ENCODE measurements at places on chromosomes 1 and 21.

- DNase-seq, result no peak
These were observed 10.1 kb upstream of the ACTRT2 start for GRCh38 chr1:3011127-3011526.

DNA sequence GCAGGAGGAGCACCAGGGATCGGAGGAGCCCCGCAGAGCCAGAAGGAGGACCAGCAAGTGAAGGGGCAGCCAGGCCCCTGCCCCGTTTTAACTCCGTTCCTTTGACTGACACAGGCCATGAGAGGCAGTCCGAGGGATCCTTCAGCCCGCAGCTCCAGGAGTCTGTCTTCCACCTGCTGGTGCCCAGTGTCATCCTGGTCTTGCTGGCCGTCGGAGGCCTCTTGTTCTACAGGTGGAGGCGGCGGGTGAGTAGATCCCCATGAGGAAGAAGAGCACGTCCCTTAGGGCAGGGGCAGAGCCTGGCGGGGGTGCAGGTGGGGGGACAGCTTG lies 13.3 kb downstream of the CSF1 start:
- no peak for DNase-seq

GRCh38 chr1:206953126-206953525 lies 6.9 kb upstream of the PIGR start:
- no peak for DNase-seq

DNA sequence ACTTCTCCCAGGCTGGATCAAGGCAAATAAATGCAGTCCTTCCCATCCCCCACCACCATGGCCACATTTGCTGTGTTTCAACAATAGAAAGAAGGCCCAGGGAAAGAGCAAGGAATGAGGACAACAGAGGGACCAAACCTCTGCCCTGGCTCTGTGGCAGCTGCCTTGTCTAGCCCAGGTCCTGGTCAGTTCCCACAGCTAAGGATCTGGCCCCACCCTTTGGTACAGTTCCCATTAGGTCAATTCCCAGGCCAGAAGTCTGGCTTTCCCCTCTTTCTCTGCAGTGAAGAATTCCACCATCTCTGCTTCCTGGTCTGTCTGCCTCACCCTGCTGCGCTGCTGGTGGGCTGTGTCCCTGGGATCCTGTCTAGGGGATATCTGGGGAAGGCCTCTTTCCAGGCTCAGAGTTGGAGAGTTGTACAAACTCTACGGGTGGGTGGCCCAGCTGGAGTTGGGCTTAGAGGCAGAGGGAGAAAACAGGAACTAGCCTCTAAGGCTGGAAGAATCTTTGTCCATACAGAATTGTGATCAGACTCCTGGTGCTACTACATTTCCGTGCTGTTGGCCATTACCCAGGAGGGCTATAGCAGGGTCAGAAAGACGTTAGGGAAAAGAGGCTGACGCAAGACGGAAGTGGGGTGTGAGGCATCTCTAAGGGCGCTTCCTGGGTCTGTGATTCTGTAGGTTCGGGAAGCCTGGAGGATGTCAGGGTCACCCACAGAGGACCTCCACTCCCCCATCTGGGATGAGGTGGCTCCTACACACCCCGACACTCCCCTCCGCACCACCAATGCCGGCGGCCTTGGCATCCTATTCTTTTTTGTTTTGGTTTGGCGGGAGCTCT lies 953 bp upstream of the NDUFS2 start:
- no peak for DNase-seq

- no peak for DNase-seq
These were observed 30.0 kb upstream of the IRF2BP2 start for GRCh38 chr1:234639961-234640360.

DNA sequence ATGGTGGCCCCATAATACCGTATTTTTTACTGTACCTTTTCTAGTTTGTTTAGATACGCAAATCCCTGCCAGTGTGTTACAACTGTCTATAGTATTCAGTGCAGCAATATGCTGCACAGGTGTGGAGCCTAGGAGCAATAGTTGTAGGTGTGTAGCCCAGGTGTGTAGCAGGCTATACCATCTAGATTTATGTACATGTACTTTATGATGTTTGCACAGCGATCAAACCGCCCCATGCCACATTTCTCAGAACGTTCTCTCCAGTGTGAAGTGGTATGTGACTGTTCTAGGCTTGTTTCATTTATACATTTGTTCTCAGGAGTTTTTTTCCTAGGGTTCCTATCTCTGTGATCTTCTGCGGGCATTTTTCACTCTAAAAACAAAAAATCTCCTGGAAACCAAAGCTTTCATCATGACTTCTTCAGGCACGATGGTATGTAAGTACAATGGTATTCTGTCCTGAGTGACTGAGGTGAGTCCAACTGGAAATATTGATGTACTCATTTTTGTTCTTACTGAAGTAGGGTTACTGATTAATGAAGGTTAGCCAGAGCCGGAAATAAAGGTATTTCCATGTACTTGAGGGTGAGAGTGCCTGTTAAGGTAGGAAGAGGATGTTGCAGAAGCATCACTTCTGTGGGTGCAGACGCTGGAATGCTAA lies 153.0 kb downstream of the GABPA start:
- no peak for DNase-seq

DNA sequence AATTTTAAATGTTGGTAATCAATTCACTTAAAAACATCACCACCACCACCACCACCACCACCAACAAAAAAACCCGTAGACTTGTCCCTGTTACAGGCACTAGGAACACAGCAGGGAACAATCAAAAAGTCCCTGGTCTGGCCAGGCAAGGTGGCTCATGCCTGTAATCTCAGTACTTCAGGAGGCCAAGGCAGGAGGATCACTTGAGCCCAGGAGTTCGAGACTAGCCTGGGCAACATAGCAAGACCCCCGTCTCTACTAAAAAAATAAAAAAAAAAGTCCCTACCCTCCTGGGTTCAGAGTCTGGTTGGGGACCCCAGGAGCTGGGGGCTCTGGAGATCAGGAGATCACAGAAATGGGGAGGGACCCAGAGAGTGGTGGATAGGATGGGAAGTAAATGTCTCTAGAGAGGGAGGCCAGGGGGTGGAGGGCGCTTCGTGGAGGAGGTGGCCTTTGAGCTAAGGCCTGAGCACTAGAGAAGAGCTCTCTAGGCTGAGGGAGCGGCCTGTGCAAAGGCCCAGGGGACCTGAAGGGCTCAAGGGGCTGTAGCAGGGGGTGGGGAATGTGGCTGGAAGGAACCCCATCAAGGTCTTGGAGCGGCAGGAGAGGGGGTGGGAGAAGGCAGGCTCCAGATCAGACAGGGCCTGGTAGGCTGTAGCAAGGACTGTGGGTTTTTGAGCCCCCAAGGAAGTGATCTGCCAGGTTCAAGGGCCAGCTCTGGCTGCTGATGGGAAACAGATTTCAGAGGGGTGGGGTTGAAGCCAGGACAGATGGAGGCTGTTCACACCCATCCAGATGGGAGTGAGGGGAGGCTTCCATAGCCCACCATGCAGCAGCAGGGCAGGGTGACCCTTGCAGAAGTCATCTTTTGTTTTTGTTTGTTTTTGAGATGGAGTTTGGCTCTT lies 24.8 kb upstream of the VPS13D start:
- DNase-seq, result no peak

DNA sequence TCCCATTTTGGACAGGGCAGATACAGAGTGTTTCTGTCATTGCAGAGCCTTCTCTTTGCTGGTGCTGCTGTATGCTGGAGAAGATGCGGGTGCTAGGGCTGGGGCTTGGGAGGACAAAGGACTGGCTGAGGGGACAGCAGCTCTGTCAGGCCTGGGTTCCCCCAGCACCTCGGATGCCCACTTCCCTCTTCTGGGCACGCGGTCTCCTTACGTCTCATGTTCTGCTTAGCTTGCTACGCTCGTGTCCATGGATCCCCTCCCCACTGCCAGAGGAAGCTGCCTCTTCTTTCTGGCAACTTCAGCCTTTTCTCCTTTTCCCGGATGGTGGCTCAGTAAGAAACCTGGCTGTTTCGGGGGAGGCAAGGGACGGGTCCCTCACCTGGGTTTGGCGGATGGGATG lies 75.7 kb downstream of the ARHGEF10L start:
- DNase-seq, result no peak

- peak; percentile 22 for DNase-seq
These were observed 772 bp downstream of the UCK2 start for GRCh38 chr1:165828103-165828668.

GRCh38 chr21:38319781-38320180 lies 63.0 kb downstream of the KCNJ15 start:
- DNase-seq, result no peak

GRCh38 chr1:234208791-234209190 lies 164.5 kb upstream of the COA6 start:
- no peak for DNase-seq

DNA sequence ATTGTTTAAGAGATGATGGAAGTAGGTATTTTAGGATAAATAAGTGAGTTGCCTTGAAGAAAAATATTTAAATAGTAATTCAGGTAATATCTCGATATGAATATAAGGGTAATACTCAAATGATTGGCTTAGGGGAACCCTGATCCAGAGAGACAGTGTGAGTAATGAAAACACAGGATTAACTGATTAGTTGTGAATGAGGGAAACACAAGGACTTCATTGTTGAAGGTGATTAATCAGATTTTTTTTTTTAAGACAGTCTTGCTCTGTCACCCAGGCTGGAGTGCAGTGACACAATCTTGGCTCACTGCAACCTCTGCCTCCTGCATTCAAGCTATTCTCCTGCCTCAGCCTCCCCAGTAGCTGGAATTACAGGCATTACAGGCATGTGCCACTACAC lies 12.7 kb downstream of the SLC25A33 start:
- DNase-seq, result no peak

GRCh38 chr1:9699361-9699760 lies 47.8 kb downstream of the PIK3CD start:
- no peak for DNase-seq

DNA sequence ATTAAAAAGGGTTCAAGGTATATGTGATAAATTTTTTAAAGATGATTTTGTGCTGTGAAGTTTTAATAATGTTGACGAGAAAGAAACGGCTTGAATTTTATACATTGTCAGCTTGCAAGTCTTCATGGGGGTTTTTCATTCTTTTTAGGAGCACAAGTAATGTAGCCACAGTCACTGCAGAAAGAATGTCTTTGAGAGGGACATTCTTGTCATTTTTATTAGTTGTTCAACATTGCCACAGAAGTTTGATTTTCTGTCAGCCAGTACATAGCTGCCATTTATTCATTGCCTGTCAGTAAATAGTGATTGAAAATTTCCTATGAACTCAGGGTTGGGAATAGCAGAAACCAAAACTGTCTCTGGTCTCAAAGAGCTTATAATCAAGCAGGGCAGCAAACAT lies 156.3 kb downstream of the DHRS3 start:
- DNase-seq, result no peak

GRCh38 chr21:17387030-17387617 lies 125.7 kb upstream of the CXADR start:
- no peak for DNase-seq

DNA sequence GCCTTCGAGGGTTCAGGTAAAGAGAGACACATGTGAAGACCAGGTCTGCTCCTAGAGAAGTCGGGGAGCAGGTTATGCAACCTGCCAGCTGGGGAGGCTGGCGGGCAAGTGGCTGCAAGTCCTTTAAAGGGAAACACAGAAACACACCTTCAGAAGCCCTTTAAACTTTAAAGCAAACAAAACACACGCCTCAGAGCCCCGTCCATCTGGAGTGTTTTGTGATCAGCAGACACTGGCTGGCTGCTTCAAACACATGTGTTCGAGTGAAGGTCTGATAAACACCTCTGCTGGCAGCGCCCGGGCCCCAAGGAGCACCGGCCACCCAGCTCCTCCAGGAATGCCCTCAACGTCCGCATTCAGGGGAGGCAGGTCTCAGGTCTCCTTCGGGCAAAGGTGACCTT lies 15.2 kb downstream of the RIPK4 start:
- DNase-seq, result no peak

- no peak for DNase-seq
These were observed 15.3 kb downstream of the VAV3 start for GRCh38 chr1:107949467-107950253.

GRCh38 chr1:1430114-1430982 lies 5.1 kb upstream of the VWA1 start:
- no peak for DNase-seq

DNA sequence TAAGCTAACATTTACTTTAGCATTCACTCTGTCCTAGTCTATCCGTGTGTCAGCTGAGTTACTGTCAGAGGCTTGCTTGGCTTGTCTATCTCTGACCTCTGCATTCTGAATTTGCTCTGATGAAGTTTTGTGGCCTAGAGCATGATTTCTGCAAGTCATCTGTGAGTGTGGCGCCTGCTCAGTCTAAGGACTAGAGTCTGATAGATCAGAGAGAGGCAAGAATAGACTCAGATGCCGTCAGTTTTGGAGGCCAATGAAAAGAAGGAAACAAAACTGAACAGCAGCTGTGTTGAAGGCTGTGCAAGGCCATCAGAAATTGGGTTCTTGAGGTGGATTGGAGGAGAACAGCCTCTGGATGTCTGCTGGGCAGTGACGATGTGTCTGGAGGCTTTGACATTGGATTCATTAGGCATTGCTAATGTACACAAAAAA lies 573.1 kb downstream of the USP25 start:
- no peak for DNase-seq

Measured in activated T-helper 1 cell treated with anti-CD3 and anti-CD28 coated beads, Interleukin-2, amount 50 U/mL, for 16 hours (primary cell).